ENCODE measurements at places on chromosomes 11 and 22.

DNA sequence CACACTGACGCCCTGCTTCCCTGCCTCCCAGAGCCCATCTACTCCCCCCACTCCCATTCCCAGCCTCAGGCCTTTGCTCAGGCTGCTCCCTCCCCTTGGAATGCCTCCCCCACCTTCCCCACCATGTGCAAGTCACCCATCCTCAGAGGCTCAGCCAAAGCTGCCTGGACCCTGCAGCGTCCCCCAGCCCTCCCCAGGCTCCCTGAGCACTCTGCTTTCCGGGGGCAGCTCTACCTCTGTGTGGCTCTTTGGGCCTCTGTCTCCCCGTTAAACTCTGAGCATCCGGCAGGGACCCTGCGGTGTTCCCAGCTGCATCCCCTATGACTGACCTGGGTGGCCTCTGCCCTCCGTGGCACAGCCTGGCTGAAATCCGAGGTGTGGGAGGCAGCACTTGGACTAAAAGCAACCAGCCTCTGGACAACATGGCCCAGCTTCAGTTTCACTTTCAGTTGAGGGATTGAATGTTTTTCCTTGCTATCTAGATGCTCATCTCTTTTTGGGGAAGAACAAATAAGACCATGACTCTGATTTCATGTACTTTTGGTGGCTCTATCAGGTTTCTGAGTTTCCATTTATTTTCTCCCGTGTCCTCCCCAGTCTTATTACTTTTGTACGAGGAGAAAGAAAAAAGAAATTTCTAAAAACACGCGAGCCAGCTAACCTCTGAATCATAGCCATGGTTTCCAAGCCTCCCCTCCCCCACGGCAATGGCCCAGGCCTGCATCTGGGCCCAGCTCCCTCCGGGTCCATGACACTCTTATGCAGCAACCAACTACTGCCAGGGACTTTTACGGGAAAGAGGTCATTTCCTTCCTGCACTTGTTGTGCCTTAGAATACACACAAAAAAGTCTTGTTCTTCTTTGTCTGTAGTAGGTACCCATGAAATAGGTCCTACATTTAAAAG lies 3.8 kb downstream of the APOL3 start:
- no peak for DNase-seq

GRCh38 chr22:48478529-48479265 lies 1349.0 kb downstream of the BRD1 start:
- no peak for DNase-seq

- DNase-seq = no peak
Observed at GRCh38 chr11:104152941-104153505, 10.9 kb downstream of the PDGFD start.

DNA sequence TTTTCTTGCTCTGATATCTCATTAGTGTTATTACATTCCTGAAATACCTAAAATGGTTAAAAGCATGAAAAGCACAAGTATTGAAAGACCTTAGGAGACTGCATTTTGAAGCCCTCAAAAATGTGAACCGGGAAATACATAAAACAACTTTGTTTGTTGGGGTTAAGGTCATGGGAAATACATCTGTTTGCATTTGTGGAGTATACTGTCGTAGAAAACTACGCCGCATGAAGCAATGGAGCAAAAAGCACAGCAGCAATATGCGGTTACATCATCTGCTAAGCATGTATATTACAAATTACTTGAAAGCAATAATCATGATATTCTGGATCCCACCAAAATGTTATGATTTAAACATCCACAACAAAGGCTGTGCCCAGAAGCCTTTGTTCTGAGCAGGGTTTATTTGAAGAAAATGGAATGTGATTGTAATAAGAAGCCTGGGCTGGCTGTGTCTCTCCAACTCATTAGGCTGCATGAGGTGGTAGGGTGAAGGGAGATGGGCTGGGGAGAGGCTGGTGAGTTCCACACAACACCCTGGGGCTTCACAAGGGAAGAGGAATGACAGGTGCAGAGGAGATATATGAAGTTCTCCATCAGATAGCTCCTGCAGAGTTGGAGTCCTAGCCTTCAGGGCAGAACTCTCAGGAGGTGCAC lies 64.7 kb upstream of the LIN7C start:
- DNase-seq = no peak

DNA sequence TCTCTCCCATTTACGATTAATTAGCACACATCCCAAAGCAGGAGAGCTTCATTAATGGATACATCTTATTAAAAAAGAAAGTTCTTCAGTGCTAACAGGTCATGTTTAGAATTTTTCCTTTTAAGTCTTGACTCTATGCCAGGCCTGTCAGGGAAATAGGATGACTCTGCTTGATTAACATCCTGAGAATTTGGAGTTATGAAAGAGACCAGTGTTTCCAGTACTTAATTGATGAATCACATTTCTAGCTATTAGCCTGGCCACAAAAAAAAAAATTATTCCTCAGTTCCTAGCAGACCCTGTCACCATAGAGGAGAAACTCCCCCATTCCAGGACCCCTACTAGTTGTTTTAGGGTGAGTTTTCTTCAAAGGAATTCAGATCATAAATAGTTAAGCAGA lies 23.6 kb upstream of the ME3 start:
- DNase-seq = no peak

- no peak for DNase-seq
Observed at GRCh38 chr22:36351921-36352802, 35.6 kb downstream of the MYH9 start.

- no peak for DNase-seq
Observed at GRCh38 chr22:40791241-40791640, 27.9 kb downstream of the SLC25A17 start.

GRCh38 chr22:40541300-40541699 lies 95.2 kb downstream of the MRTFA start:
- DNase-seq = no peak

DNA sequence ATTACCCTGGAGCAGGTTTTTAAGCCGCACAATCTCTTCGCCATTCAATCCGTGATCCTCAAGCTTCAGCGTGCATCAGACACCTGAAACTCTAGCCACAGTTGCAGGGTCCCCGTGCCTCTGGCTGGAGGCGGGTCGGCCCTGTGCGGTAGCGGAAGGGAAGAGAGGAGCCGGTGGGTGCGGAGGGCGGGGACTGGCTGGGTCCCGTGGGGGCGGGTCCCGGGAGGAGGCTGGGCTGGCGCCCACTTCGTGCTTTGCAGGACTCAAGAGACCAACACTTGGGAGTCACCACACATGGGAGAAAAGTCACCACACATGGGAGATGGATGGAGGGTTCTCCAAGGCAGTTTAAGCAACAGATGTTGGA lies 772 bp downstream of the C22orf15 start:
- DNase-seq = no peak

DNA sequence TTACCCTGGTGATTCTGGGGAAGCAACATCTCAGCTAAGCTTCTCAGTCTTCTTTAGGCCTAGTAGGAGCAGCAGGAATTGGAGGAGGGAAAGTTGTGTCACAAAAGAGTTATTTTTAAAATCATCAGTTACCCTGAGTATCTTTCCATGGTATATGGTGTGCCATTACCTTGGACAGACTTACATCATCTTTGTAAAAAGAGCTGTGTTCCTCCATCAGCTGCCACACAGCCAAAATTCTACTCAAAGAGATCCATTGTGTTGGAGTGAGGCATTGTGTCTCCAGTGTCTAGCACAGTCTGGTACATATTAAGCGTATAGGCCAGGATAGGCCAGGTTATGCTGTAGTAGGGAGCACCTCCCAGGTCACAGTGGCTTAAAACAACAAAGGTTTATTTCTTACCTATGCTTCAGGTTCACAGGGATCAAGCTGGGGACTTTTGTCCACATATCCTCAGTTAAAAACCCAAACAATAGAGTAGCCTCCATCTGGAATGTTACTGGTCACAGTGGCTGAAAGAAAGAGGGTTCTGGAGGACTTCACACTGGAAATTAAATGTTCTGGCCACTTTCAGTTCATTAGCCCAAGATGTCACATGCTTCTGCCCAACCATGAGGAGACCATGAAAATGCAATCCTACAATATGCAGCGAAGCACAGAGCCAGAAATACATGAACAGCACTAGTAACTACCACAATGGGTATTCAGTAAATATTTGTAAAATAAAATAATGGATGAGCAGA lies 9.9 kb upstream of the TMPRSS5 start:
- no peak for DNase-seq

- DNase-seq = peak; percentile 34
Observed at GRCh38 chr11:72924568-72925190, 110.5 kb downstream of the ATG16L2 start.

DNA sequence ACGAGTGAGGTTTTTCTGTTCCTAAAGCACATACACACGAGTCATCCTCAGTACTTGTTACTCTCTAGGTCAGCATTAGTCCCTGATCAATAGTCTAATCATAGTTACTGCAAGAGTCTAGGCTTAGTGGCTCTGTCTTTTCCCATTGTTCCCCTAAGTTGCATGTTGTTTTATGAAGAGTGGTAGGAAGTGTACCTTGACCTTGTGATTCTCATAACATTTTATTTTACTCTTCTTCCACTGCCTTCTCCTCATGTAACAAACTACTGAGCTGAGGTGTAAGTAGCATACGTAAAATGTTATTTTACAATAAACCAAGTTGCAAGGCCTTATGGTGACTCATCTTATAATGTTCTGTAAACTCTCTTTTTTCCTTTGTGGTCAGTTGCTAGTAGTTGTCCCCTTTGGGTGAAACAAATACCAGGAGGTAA lies 15.0 kb downstream of the METTL15 start:
- no peak for DNase-seq

DNA sequence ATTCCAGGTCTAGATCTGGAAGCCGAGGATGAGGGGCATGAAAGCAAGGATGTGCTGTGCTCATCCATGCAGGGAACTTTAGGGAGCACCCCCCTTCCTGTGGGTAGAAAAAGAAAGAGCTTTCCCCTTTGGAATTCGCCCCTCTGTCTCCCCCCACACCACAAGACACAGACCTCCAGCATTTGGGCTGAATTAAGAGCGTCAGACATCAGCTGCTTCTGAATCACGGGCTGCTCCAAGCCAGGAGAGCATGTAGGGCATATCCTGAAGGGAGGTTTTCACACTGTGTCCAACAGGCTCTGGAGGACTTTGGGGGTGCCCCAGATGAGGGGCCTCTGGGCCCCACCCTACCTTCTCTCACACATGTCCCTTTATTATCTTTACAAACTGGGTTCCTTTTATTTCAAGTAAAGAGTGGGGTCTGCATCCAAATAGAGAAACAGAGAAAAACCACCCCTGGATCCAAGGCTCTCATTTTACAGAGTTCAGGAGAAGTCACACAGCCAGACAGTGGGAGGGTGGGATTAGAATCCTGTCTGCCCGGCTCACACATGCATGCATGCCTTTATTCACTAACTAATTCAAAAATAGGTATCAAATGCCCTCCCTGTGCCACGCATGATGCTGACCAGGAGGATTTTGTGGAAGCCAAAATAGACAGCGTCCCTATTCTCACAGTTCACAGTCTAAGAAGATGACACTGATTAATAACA lies 52.8 kb downstream of the LRRC32 start:
- DNase-seq = no peak

- DNase-seq = no peak
Observed at GRCh38 chr11:93540896-93541553, 2.2 kb downstream of the SMCO4 start.
